ENCODE measurements at places on chromosomes 5 and 9.

GRCh38 chr9:128940946-128941755 lies 6.3 kb downstream of the DOLK start:
- no peak for DNase-seq

- DNase-seq, result no peak
These were observed 351.7 kb downstream of the DIRAS2 start for GRCh38 chr9:90290716-90291485.

DNA sequence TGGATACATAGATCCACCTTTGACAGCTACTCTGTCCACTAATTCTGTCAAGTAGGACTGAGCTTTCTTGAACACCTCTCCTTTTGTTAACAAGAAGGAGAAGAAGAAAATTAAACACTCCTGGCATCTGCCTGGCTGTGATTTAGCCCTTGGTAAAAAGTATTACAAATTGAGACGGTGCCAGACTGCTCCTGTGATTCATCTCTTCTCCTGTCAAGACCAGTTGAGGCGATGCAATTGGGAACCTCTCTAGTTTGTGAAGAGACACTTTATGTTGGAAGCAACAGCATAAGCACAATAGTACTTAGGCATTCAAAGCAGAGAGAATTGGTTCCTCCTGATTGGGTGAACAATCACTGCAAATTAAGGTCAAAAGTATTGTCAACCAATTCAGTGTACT lies 72.7 kb downstream of the GHR start:
- DNase-seq, result no peak

GRCh38 chr5:3251784-3252183 lies 343.8 kb upstream of the IRX1 start:
- DNase-seq, result no peak

DNA sequence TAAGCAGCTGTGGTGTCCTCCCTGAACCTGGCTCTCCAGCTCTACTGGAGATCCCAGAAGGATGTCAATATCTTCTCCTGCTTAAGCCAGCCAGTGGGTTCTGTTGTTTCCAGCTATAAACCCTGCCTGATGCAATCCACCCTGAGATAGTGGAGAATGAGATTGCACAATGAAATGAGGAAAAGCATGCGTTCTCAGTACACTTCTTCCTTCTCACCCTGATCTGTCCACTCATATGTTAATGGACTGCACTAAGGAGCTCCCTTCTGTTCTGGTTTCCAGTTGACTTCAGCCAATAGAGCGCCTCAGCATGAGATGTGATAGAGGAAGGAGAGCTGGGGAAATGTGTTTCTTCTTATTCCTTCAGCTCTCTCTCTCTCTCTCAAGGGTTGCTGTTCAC lies 40.0 kb upstream of the CDH6 start:
- no peak for DNase-seq

GRCh38 chr5:5066276-5067186 lies 73.6 kb upstream of the ADAMTS16 start:
- DNase-seq, result no peak

DNA sequence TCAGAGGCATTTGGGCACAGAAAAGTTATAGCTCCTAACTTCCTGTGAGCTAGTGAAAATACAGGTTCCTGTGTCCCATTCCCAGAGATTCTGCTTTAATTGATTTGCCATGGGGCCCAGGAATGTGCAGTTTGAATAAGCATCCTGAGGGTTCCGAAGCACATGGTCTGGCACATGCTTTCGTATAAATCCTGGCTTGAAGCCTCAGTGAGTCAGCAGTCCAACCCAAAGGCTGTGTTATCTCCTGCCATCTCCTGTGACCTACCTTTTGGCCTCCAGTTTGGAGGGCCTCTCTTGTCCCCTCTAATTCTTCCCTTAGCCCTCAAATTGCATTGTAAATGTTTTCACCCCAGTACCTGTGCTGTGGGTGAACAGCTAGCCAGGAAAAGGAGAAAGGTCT lies 183.8 kb downstream of the NR3C1 start:
- DNase-seq, result no peak

GRCh38 chr5:36936309-36936708 lies 59.7 kb downstream of the NIPBL start:
- no peak for DNase-seq

DNA sequence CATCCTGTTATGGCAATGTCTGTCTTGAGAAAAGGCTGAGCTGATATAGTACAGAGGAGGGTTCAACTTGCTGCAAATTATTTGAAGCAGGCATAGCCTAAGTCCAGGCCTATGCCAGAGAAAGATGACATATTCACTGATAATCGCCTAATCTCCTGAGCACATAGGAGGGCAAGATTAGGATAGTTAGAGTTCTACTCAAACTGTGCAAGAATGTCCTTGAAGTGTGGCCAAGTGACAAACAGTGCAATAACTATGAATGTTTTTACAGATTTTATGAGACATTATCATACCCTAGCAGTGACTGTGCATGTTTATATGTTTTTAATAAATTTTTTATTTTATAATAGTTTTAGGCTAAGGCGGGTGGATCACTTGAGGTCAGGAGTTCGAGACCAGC lies 96.2 kb downstream of the TSSK1B start:
- no peak for DNase-seq

DNA sequence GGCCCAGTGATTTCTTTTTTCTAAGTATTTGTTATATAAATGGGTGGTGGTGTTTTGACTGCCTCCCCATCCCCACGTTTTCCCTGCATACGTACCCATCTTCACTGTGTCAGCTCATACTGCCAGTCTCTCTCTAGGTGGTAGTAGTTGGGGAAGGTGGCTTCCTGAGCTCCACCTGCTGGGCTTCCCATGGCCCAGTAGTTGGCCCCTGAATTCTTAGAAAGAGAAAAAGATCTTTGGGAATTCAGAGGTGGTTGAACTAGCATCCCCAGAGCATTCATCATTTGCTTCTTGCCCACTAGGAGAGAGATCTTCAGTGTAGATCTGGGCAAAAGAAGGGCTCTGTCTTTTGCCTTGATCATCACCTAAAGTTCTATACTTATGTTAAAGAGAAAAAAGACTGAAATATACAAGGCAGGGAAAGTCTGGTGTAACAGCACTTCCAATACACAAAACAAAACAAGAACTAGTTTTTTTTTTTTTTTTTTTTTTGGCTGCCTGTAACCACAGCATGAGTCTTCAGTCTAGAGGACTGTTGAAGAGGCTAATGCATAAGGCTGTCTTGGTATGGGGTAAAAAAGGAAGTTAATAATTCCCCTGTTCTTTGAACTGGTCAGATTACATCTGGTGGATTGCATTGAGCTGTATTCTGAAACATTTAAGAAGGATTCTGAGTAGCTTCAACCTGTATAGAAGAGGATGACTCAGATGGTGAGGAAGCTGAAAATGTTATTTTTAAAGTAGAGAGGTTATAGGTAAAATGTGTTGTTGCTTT lies 128.7 kb downstream of the ATG10 start:
- DNase-seq, result no peak

DNA sequence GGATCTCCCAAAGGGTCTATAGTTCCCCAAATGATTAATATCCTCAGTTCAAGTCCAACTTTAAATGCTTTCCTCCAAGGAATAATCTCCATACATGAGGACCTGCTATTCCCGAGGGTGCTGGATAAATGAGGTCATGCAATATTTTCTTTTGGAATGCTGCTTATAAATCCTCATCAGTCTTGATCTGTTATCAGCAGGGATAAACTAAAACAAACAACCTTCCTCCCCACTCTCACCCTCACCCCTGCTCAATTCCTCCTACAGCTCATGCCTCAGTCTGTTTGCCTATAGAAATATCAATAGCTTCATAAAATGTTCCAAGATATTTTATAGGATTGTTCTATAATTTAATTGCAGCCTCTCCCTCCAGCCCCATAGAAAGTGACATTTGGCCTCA lies 61.1 kb downstream of the GLRA1 start:
- DNase-seq, result no peak

DNA sequence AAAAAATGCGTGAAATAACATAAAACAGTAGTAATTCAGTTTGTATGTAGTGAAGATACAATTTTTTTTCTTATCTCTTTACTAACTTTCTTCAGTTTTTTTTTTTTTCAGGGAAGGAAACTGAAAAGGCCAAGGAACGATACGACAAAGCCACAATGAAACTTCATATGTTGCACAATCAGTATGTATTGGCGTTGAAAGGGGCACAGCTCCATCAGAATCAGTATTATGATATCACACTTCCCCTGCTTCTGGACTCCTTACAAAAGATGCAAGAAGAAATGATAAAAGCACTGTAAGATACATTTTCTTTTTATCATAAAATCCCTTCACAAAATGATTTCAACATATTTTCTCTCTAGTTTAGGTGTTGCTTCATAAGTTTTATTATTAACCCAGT lies 120.0 kb downstream of the FER start:
- no peak for DNase-seq

GRCh38 chr5:94157704-94158539 lies 416.5 kb upstream of the POU5F2 start:
- DNase-seq, result no peak

DNA sequence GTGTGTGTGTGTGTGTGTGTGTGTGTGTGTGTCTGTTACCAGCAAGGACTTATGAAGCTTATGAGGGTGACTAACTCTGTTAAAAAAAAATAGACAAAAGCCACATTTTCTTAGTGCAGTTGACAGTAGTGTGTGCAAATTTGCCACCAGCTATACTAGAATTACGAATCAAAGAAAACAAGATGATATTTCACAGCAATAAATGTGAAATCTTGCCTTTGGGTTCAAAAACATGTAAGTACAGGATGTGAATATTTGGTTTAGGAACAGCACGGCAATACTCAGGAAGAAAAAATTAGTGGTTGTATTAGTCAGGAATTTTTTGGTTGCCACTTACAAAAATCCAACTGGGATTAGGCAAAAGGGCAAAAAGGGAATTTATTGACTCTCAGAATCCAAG lies 117.4 kb downstream of the NPR3 start:
- DNase-seq, result no peak

GRCh38 chr5:52863715-52864290 lies 76.1 kb downstream of the ITGA1 start:
- no peak for DNase-seq

DNA sequence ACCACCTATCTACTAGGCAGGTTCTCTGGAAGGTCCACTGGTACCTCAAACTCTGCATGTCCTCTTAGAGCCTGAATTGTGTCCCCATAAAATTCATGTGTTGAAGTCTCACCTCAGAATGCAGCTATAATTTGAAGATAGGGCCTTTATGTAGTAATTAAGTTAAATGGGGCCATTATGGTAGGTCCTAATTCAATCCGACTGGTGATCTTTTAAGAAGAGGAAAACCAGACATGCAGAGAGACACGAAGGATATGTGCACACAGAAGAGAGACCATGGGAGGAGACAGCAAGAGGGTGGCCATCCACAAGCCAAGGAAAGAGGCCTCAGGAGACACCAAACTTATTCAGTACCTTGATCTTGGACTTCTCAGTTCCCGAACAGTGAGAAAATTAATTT lies 345.4 kb downstream of the ENC1 start:
- DNase-seq, result no peak

DNA sequence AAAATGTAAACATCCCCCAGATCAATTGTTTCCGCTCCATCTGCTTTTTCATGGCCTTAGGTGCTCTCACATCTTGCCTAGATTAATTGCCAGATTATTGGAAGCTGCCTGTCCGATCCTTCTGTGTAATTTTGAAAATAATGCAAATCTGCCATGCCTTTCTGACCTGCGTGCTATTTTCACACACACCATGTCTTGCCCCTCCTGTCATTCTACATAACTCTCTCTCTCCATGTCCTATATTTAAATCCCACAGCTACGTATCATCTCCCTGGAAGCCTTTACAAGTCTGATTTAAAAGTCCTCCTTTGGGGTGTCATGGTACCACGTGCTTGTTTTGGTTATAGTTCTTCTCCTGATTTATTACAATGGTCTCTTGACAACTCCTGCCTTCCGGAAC lies 247.6 kb upstream of the ELAVL2 start:
- DNase-seq, result no peak

- peak; percentile 86 for DNase-seq
These were observed 9.0 kb downstream of the PRRC2B start for GRCh38 chr9:131402738-131403492.

- DNase-seq, result no peak
These were observed 81.4 kb upstream of the PIK3R1 start for GRCh38 chr5:68134033-68134668.

DNA sequence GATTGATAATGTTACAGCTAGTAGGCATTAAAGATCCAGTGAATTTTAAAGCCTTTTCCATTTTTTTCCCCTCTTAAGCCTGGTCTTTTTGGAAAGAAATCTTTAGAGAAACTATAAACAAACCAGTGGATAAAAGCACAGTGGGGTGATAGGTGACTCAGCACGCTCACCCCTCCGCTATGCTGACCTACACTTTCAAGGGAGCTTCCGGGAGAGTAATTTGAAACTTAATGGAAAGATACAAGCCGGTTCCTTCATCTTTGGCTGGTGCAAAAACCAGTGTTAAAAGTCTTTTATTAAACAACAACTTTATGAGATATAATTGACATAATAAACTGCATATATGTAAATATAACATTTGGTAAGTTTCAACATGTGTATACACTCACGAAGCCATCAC lies 27.0 kb upstream of the ALDOB start:
- no peak for DNase-seq

DNA sequence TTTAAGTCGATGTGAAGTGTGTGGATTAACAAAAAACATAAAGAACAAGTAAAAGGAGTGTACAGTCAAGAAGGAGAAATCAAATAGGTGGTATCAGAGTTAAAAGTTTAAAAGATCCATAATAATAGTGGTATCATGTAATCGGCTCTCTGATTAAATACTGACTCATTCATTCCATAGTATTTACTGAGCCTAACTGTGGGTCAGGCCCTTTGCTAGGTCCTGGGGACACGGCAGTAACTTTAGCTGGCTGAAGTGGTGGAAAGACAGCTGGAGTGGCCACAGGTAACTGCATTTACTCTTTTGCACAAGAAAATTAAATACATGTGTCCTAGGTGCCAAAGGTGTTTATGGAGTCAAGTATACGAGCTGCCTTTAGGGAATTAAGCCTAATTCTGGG lies 124.0 kb downstream of the GNAQ start:
- DNase-seq, result no peak

GRCh38 chr9:133609311-133610098 lies at the start of gene FAM163B:
Gene FAM163B, minus strand, starts transcription at chr9:133609389. Its CDS starts 29,166 bp downstream, at chr9:133580223.
- peak; percentile 78 for DNase-seq

DNA sequence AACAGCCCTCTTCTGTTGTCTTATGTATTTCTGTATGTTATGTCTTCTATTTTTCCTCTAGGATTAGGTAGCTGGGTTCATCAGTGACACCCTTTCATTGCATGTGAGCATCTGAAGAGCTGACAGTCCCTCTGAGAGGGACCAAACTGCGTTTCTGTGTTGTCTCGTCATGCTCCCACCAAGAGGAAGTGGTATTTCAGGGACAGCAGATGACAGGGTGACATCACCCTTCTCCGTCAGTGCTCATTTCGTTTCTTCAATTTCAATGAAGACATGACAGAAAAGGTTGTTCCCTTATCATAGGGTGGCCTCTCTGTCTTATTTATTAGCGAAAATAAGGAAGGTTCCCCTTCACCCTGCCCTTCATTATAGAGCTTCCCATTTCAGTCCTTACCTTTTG lies 225.9 kb upstream of the NR4A3 start:
- DNase-seq, result no peak

GRCh38 chr5:131163276-131164119 lies 1.6 kb downstream of the HINT1 start:
- DNase-seq, result no peak

GRCh38 chr9:103126494-103126893 lies 131.4 kb downstream of the CYLC2 start:
- no peak for DNase-seq

All from right hindlimb (tissue), 1 donor.